ENCODE measurements at places on chromosomes 6 and 20.

DNA sequence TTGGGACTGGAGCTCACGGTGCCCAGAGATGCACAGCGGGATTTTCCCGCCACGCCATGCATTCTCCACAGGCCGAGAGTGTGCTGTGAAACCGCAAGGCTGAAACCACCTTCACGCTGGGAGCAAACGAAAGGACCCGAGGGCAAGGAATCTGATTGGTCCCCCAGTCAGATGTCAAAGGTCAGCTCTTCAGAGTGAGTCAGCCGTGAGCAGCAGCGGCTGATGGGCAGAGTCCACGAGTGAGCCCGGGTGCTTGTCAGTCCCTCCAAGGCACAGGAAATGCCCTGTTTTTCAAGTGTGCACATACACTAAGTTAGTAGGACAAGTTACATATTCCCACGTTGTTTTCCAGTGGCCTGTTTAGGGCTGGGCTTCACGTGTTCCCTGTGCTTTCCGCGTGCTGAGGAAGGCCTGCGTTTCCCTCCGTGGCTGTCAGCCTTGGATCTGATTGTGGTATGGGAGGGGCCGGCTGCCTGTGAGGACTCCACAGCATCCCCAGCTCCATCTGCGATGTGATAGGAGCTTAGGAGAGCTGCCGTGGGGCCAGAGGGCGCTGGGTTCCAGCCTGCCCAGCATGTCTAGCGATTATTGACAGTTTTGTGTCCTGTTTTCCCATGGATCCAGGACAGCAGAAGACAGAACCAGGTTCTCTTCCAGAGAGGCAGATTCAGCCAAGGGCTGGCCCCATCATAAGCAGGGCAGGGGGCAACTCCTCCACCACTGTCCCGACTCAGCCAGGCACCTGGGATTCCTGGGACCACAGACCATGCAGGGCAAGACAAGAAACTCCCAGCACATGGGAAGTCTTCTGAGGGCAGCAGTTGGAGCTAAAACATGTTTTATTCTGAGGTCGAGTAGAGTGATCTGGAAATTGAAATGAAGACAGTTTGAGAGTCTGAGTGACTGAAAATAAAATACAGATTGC lies 38.2 kb upstream of the FRMD1 start:
- no peak overlapping the region for H3K27ac ChIP-seq
- no peaks in the 10 kb centered on the region for H3K4me1 ChIP-seq
- H3K27me3 ChIP-seq = no peaks in the 10 kb centered on the region
- H3K4me3 ChIP-seq = no peak overlapping the region
- no peaks in the 10 kb centered on the region for H3K36me3 ChIP-seq

DNA sequence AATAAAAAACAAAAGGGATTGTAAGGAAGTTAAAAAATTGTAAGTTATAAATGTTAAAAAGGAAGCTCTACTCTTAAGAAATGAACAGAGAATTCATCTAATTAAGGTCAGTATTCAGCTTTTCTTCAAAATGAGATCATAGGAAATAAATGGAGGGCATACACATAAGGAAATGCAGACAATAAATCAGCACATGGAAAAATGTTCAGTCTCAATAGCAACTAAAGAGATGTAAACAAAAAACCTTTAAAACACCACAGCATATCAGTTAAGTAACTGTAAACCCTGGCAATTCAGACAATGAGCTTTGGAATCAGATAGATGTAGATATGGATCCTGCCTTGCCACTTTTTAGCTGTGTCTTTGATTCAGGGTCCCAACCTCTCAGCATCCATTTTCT lies 24.0 kb upstream of the CLIC5 start:
- H3K4me3 ChIP-seq = no peak overlapping the region
- H3K27me3 ChIP-seq = no peaks in the 10 kb centered on the region
- no peaks in the 10 kb centered on the region for H3K4me1 ChIP-seq
- no peaks in the 10 kb centered on the region for H3K36me3 ChIP-seq
- H3K27ac ChIP-seq = no peak overlapping the region

DNA sequence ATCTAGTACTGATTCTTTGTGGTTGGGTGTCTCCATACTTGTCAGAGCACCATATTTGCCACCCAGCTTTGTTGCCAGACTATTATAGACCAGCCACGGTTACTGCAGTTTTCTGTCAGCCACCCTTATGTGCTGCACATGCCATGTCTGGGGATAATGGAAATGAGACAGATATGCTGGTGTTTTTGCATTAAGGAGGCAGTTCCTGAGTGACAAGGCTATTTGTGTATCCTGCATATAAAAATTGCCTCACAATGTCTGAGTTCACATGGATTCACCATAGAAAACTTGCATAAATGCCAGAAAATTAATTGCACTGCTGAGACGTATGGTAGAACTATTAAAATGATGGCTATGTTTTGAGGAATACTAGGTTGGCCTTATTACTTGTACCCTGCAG lies 51.8 kb downstream of the NKAIN2 start:
- no peak overlapping the region for H3K4me3 ChIP-seq
- no peaks in the 10 kb centered on the region for H3K36me3 ChIP-seq
- H3K4me1 ChIP-seq = no peaks in the 10 kb centered on the region
- no peak overlapping the region for H3K27ac ChIP-seq
- DNase-seq = no peak

- no peaks in the 10 kb centered on the region for H3K27me3 ChIP-seq
- no peak overlapping the region for H3K27ac ChIP-seq
- no peaks in the 10 kb centered on the region for H3K36me3 ChIP-seq
- no peaks in the 10 kb centered on the region for H3K4me1 ChIP-seq
- no peak overlapping the region for H3K4me3 ChIP-seq
These were observed 15.7 kb downstream of the DCBLD1 start for GRCh38 chr6:117498159-117498558.

- no peaks in the 10 kb centered on the region for H3K27me3 ChIP-seq
- H3K4me3 ChIP-seq = no peak overlapping the region
- no peaks in the 10 kb centered on the region for H3K4me1 ChIP-seq
- DNase-seq = no peak
These were observed 66.3 kb upstream of the FBXL4 start for GRCh38 chr6:99014061-99014460.

Measured in H9 (cell line).